Adrenal gland (tissue), 19 donors: ENCODE measurements at places on chromosomes 6 and 20.

- no peaks in the 10 kb centered on the region for H3K36me3 ChIP-seq
- no peaks in the 10 kb centered on the region for H3K27me3 ChIP-seq
- peaks cover 34% of the 10 kb centered on the region for H3K4me1 ChIP-seq
- H3K4me3 ChIP-seq, result no peak overlapping the region
Measured at GRCh38 chr6:63635215-63635587, 401 bp upstream of the PHF3 start.

- H3K36me3 ChIP-seq, result no peaks in the 10 kb centered on the region
- no peak overlapping the region for H3K4me3 ChIP-seq
- DNase-seq, result no peak
- H3K4me1 ChIP-seq, result no peaks in the 10 kb centered on the region
Measured at GRCh38 chr6:139271056-139271455, 20.7 kb downstream of the TXLNB start.

GRCh38 chr20:53698371-53698978, 104.8 kb upstream of the ZNF217 start:
- no peak for DNase-seq
- no peak overlapping the region for H3K27ac ChIP-seq
- H3K4me1 ChIP-seq, result no peaks in the 10 kb centered on the region
- no peaks in the 10 kb centered on the region for H3K27me3 ChIP-seq
- no peak overlapping the region for H3K4me3 ChIP-seq

- DNase-seq, result no peak
- H3K27ac ChIP-seq, result no peak overlapping the region
- no peak overlapping the region for H3K4me3 ChIP-seq
- H3K4me1 ChIP-seq, result peaks cover 25% of the 10 kb centered on the region
- no peaks in the 10 kb centered on the region for H3K36me3 ChIP-seq
Measured at GRCh38 chr6:36247693-36248092, 22.2 kb upstream of the PNPLA1 start.

DNA sequence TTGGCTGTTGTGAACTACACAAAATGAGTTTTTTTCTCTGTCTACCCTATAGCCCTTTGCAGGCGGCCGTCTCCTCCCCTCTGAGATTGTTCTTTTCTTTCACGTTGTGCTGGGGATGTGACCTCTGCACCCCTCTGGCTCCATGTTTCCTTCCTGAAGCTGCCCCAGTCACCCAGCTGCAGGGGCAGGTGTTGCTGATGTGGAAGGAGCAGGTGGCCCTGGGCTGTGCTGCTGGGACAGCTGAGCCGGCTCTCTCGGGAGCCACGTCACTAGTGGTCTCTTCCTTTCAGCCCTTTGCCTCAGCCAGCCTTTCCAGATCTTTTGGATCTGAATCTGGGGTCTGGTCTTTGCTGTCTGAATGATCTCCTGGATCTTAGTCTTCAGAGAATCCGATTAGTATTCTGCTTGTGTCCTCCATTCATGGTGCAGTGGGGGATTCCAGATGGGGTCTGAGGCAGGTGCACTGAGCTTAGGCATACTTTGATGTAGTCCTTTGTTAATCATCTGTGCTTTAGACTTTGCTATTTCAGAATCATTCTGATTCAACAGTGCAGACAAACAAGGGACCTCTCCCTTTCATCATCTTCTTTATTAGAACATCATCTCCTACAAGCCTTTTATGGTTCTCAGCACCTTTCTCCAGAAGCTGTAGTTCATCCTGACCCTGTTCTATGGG, 31.4 kb downstream of the TMEM181 start:
- no peak overlapping the region for H3K4me3 ChIP-seq
- H3K4me1 ChIP-seq, result no peaks in the 10 kb centered on the region

DNA sequence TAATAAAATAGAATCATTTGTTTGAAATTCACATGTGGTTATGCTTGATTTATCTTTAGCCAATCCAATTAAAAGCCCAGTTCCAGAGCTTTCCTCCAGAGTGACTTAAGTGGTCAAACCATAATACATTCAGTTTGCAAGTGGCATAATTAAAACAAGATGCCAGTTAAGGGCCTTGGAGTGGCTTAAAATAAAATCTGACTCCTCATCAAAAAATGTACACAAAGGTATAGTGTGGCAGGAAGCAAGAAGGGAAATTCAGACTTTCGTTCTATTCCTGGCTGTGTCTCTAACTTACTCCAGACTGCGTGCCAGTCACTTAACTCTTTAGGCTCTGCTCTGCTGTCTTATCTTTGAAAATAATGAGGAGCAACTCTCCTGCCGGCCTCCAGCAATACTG, 251.3 kb upstream of the PRND start:
- no peaks in the 10 kb centered on the region for H3K4me1 ChIP-seq
- no peaks in the 10 kb centered on the region for H3K27me3 ChIP-seq
- no peak overlapping the region for H3K27ac ChIP-seq
- H3K36me3 ChIP-seq, result no peaks in the 10 kb centered on the region

DNA sequence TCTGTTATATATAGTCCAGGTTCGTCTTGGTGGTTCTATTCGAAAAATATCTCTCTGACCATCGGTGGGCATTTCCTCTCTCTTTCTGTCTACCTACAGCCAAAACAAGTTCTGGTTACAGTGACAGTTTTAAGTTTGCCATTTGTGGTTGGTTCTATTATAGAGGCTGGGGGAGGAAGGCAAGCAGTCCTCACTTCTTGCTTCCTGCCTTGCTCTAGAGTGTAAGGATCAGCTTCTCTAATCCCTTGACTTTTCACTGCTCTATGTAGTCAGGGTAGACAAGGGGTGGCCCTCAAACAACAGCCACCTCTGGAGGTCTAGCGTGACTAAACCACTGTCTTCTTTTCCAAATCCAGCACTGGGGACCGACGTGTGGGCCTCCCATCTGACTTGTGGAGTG, 16.1 kb downstream of the E2F3 start:
- no peak overlapping the region for H3K4me3 ChIP-seq
- no peak overlapping the region for H3K27ac ChIP-seq

DNA sequence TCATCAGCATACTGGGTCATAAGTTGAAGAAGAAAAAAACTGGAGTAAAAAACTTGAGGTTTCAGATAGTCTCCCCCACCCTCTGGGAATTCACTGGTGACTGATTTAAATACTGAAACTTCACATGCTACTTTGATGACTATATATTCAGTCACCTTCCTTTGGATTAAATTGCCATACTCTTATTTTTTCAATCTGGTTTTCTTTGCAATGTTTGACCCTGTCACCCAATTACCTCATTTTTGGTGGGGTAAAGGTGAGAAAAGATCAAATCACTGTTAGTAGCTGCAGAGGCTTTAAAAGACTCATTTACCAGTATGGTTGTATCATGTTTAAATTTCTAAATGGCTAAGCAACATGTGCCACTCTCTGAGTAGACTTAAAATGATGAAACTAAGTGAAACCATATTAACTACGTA, 862.7 kb upstream of the FLRT3 start:
- H3K36me3 ChIP-seq, result no peaks in the 10 kb centered on the region
- H3K4me3 ChIP-seq, result no peak overlapping the region
- no peak for DNase-seq

GRCh38 chr20:5918856-5919625, 31.3 kb downstream of the TRMT6 start:
- no peak overlapping the region for H3K27ac ChIP-seq
- no peaks in the 10 kb centered on the region for H3K27me3 ChIP-seq
- H3K4me1 ChIP-seq, result no peaks in the 10 kb centered on the region
- no peak for DNase-seq
- no peaks in the 10 kb centered on the region for H3K36me3 ChIP-seq

GRCh38 chr20:46890682-46891081, 4.0 kb upstream of the EYA2 start:
- H3K27ac ChIP-seq, result no peak overlapping the region
- peaks cover 17% of the 10 kb centered on the region for H3K27me3 ChIP-seq
- no peak overlapping the region for H3K4me3 ChIP-seq
- H3K4me1 ChIP-seq, result no peaks in the 10 kb centered on the region
